Stimulated activated CD4-positive, alpha-beta T cell treated with anti-CD3 and anti-CD28 coated beads, Interleukin-2, amount 100 ng/mL, for 4 hours (primary cell): ENCODE measurements at places on chromosomes 11 and 22.

- DNase-seq: no peak
These were observed 18.8 kb upstream of the SLC36A4 start for GRCh38 chr11:93216511-93217101.

DNA sequence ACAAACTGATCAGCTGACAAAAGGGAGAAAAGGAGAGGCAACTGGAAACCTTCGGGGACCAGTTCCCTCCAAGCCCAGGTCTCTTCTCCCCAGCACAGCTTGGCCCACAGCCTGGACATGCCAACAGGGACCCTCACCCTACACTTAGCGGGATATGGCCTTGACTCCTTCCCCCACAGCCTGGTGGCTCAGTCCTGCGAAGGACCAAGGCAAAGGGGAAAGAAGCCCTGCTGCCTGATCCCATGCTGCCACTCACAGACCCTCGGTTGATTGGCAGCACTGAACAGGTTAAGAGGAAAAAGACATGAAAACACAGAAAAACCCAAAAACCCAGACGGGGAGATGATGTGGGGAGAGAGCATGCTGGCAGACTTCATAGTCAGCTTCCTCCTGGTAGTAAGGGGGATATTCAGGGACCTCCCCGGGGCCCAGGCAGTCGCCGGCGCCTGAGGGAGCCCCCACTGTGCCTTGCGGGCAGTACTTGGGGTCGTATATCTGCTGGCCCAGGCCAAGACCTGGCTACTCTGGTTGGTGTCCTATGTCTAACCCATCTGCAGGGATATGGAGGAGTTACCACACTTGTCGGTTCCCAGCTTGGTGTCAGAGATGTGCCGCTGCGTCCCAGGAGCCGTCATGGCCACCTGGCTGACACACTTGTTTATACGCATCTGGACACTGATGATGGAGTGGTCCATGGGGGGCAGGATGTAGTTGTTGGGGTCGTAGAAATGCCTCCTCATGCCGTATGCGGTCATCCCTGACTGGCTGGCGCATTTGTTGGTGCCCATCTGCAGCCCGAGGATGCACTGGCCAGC is 34.2 kb upstream of the HORMAD2 start:
- no peak for DNase-seq

DNA sequence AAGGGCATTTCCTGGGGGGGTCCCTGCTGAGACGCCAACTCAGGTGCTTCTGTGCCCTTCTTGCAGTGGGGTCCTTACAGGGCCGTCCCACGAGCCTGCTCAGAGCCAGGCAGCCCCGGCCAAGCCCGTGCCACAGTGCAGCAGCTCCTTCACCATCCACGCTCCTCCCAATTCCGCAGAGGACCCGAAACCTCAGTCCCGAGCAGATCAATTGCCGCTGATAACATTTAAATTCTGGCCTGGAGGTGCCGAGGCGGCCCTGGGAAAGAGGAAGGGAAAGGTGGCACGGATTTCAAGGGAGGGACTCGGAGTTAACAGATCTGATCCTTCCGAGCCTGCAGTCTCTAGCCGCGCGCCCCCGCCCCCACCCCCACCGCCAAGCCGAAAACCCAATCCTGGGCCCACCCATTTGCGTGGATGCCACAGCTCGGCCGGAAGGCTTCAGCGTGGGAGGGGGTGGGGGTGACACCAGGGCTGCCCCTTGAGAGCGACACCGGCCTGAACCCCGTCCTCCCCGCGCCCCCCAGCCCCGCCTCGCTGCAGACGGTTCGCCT is 32.3 kb upstream of the JAM3 start:
- DNase-seq: no peak

DNA sequence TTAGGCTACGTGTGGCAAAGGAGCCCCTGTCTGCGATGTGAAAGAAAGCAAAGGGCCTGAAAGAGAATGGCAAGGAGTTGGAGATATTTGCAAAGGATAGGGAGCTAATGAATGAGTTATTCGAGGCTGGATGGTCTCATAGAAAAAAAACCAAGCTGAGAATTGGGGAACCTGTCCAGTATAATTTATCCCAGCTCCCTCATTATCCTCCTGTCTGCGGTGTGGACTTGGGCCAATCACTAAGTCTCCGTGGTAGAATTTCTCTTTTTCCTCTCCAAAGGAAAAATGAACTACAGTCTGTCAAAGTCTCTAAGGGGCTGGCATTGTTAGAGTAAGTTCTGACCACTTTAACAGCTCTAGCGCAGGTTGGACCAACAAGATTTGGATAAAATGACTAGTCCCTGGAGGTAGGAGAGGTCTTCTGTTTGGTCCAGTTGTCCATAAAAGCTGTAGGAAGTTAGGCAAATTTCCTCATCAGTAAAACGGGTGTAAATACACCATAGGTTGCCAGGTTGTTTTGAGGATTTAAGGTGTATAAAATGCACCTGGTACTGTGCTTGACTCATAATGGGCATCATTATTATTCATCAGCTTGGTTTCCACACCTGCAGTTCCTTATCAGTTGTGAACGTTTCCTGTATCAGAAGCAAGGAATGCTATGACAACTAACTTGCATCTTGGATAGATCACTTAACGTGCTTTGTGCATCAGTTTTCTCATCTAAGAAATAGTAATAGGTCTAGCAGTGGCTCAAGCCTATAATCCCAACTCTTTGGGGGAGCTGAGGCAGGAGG is 10.3 kb upstream of the CDON start:
- DNase-seq: no peak

DNA sequence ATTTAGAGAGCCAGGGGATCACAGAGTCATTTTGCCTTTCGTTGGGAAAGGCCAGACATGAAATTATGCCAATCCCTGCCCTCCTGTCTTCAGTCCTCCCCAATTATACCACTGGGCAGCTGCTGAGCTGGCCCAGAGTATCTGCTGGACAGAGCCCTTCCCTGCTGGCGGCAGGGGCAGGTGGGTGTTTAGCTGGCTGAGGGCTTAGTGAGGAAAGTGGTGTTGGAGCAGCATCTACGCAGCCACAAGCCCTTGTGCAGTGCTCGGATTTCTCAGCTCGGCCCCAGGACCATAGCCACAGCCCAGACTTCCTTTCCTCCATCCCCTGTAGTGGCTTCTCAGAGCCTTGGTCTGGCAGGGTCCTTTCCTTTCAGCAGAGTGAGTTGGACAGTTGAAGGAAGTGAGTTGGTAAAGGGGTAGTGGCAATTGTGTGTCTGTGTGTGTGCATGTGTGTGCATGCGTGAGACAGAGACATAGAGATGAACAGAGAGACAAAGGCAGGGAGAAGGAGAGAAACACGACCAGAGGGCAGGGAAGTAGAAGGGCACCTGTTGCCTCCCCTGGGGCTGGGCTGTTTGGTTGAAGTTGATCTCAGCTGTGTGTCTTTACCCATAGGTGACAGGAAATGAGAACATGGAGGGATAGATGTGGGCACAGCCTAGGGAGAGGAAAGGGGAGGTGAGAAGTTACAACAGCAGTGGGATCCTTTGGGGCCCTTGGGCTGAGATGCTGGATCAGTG is 66.2 kb downstream of the GRIK4 start:
- no peak for DNase-seq

GRCh38 chr11:2807801-2808241 is 77.8 kb downstream of the CDKN1C start:
- DNase-seq: no peak

GRCh38 chr11:70548976-70549375 is 150.6 kb downstream of the CTTN start:
- DNase-seq: no peak

- DNase-seq: no peak
These were observed 38.9 kb downstream of the ZNF195 start for GRCh38 chr11:3340025-3340424.

DNA sequence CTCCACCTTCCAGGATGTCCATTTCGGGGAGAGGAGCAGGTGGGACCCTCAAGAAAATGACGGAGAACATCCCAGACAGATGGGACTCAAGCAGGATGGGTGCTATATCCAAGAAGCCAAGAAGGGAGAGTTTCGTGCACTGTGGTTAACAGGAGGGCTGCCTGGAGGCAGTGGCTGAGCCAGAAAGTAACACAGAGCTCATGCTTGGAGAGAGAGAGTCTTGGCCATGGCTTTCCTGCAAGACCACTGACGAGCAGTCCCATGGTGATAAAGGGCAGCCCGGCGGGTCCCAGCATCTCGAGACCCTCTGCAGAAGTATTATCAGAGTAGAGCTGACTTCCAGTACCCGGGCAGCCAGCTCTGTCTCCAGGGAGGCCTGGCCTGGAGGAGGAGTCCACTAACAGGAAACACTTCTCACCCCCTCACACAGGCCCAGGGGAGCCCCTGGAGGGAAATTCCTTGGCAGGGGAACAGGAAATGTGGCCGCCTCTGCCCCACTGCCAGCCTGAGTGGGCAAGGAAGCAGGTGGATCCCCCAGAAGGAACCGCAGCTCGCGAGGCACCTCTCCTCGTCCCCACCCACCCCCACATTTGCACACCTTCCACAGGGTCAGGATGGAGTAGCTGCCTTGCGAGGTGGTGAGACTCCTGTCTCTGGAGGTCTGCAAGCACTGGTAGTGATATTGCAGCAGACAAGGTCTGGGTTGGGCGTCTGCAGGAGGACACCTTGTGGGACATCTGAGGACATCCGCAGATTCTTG is 32.2 kb downstream of the CYTH4 start:
- no peak for DNase-seq

- DNase-seq: no peak
These were observed 32.1 kb upstream of the DRD2 start for GRCh38 chr11:113507341-113507740.

- no peak for DNase-seq
These were observed 18.5 kb downstream of the NF2 start for GRCh38 chr22:29621761-29622526.

DNA sequence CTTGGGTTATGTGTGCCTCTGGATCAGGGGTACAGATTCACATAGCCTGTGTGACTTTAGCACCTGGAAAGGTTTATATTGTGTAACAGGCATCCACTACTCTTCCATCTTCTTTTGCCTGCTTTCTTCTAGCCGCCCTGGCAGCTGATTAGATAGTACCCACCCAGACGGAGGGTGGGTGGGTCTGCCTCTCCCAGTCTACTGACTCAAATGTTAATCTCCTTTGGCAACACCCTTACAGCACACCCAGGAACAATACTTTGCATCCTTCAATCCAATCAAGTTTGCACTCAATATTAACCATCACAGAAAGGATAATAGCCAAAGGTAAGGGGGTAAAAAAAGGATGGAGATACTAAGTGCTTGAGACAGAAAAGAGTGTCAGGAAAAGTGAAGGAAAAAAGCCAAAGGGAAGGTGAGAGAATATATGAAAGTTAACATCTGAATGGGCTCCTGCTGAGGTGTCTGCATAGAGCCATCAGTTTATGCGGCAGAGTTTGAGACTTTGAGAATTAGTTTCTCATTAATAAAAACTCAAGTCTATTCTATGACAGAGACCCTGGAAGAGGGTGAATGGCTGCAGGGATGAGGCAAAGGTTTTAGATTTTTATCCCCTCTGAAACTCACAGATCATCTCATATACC is 2.6 kb upstream of the OR51B6 start:
- no peak for DNase-seq

DNA sequence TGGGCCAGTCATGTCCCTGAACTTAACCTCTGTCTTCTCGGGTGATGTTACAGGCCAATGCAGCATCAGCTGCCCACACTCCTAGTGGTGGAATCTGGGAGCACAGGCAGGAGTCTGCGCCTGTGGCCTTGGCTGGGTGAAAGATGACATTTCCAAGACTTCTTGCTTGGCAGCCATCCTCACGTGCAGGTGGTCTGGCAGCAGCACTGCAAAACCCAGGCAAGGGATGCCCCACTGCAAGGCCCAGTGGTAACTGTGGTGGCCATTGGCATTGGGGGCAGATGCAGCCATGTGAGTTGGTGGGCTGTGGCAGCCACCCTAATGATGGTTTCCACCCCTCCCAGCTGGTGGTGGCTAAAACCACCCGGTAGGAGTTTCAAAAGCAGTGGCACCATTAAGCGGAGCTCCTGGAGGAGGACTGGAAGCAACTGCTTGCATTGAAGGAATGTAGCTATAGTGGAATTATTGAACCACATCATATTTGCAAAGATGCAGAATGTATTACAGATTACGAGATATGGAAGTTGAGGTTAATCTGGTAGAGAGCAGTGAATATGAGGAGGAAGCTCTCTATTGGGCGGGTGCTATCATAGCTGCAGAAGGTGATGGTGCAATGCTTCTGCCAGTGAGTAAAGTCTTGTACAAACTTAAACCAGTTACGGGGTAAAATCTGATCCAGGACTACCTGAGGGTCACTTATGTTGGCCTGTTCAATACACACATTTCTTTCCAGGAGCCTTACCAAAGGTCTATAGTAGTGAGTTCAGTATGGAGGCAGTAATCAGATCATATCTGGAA is 120.7 kb upstream of the TOP3B start:
- DNase-seq: no peak

DNA sequence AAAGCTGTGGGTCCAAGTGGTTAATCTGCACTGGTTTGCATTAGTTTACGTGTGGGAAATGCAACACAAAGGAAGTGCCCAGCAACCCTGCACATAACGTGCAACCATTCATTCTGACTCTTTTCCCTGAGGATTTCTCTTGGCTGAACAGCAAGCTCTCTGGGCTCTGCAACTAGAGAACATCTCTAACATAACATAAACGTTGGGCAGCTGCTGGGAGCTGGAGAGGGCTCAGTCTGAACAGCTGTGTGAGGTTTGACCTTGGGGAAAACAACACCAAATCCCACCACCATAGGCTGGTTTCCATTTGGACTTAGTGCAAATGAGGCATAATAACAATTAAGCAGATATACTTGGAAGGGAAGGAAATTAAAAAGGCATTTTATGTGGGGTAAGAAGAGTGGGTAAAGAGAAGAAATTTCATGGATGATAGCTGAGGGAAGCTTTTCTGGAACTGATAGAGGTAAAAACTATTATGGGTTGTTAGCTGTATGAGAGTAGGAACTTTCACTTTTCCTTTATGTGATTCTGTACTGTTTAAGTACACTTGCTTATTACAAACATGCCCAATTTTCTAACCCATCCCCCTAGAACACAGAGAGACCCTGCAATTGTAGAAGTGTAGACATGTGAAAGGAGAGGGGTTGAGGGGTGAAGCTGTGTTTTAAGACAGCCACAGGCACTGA is 76.2 kb downstream of the SNX19 start:
- DNase-seq: no peak

- DNase-seq: no peak
These were observed 184.7 kb upstream of the TBCEL start for GRCh38 chr11:120839201-120839600.

DNA sequence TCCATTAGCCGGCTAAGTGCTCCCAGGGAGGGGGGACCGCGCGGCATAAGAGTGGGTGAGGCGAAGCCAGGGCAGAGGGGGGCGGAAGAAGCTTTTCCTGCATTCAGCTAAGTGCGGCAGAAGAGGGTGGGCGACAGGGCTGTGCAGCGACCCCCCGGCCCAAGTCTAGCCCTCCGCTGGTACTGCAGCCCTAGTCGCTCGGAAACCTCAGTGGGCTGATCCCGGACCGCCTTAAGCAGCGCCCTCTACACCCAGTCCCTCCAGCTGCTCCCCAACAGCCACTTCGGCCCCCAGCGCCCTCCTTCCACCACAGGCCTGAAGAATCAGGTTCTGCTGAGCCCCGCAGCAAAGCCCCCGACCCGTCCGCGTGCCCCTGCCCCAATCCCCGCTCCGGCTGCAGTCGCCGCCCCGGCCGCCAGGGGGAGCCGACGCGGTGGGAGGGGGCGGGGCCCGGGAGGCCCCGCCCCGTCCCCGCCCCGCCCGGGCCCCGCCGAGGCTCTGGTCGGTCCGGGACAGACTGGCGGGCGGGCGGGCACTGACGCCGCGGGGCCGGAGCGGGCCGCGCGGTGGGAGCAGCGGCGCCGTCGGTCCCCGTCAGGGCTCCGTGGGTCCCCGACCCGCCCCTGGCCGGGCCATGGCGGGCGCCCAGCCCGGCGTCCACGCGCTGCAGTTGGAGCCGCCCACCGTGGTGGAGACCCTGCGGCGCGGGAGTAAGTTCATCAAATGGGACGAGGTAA is at the start of gene PLCB3:
TSS of gene PLCB3 (plus strand) at position 515 of the 737 bp plus-strand sequence. CDS start at position 635, 120 bp downstream.
- peak; percentile 44 for DNase-seq
